ENCODE measurements at places on chromosomes 2 and 18.

GRCh38 chr2:215542690-215543089 lies 106.8 kb upstream of the FN1 start:
- DNase-seq: no peak

DNA sequence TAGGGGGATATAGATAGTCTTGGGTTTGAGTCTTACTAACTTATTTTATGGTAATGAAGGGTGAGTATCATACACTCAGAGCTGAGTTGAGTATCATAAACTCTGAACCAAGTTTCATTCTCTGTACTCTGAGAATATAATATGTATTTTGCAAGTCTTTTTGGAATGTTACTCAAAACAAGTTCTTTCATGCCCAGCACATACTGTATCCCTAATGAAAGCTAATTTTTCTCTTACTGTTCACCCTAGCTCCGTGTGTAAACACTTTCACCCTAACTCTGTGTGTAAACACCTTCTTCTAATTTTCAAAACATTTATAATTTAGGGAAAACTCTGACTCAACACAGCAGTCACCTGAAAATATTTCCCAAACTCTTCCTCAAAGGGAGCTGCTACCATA lies 29.7 kb upstream of the CHST9 start:
- no peak for DNase-seq

DNA sequence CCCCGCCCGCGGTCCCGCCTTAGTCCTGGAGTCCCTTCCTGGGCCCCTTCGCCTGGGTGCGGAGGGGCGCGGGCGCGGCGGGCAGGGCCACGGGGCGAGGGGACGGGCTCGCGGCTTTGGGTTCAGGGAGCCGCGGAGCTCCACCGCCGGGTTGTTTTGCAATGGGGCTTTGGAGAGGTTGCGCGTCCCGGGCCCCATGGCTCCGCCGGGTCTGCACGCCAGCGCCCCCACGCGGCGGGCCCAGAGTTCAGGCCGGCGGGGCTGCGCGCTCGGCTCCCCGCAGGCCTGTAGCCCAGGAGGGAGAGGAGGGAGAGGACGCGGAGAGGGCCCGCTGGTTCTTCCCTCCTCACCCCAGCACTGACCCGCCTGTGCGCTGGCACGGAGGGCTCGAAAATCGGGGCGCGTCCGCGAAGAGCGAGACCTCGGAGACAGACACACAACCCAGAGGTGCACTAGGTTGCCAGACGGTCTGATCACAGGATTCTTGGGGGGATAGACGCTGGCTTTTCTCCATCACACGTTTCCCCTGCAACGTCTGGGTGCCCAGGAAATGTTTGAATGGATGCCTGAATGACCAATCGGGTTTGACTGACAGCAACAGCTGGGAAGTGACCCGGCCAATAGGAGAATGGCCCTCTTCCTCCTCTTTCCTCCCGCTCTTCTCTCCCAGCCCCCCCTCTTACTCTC lies 4.9 kb upstream of the SIX2 start:
- no peak for DNase-seq

- DNase-seq: peak; percentile 81
Measured at GRCh38 chr2:196331143-196331542, 159.8 kb upstream of the STK17B start.

DNA sequence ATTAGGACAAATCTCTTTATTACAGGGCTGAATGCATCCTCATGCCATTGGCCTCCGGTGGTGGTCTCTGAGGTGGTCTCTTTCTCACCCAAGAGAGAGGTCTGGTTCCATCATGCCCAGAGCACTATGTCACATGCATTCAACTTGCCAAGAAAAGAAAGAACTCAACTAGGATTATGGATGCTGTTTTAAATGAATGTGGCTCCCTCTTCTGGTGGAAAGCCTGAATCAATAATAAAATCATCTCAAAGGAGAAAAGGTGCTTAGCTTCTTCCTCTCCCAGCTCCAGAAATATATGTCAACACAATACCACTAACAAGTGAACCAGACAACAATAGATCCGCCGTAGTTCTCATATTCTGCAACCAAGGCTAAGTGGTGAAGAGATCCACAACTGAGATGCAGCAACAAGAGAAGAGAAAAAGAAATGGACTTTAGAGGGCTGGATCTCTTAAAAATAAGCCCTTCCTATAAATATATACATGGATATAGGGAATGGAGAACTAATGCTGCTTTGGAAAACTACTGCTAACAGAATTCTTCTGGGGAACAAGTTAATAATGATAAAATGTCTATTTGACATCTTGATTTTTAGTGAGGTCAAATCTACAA lies 396.8 kb downstream of the NCKAP5 start:
- DNase-seq: peak; percentile 75

DNA sequence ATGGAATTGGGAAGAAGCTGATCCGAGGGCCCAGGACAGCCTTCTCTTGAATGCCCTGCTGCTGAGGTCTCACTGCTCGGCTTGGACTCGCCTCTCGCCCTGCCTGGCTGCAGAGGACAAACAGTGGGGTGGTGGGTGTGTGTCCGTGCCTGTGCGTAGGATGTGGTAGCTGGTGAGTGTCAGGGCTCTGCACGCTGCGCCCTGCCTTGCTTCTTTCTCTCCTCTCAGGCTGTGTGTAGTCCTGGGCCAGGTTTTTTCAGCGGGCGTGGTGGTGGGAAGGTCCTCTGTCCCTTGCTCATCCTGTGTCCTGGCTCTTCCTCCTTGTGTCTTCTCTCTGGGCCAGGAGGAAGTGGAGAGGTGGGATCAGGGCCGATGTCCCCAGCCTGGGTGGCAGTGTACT lies 44.8 kb downstream of the RRM2 start:
- DNase-seq: no peak

GRCh38 chr2:8224347-8225190 lies 457.3 kb upstream of the ID2 start:
- no peak for DNase-seq

GRCh38 chr2:199696048-199696447 lies 154.9 kb downstream of the FTCDNL1 start:
- no peak for DNase-seq

- no peak for DNase-seq
Measured at GRCh38 chr2:109427661-109428091, 186.1 kb downstream of the SEPTIN10 start.

DNA sequence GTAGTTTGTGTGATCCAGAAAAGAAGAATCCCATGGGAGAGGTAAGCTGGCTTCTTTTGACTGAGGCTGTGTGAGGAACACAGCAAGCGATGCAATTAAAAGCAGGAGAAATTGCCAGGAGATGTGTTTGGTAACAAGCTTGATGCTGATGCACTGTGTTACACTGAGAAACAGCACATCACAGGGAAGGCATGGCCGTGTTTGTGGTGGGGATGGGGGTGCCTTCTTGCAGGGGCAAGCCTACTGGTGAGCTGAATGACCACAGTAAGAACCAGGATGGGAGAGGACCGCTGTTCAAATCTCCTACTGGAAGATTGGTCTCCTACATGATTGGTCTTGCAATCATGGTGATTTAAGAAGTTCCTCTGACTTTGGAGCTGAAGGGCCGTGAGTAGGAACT lies 477.7 kb upstream of the HS6ST1 start:
- no peak for DNase-seq

DNA sequence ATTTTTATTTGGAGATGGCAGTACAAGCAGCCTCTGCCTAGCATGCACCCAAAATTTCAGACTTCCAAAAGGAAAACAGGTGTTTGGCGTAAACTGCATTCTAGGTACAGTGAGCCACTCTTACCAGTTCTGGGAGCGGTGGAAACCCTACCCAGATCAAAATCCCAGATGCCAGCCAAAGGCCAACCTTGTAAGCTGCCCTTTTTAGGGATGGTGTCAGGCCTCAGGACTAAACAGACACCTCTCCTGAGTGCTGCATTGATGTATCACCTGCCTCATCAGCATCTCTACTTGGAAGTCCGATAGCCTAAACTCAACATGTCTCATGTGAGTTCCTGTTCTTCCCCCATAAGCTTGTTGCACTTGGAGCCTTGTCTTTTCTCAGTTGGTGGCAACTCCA lies 104.0 kb downstream of the MAP4K4 start:
- DNase-seq: no peak

GRCh38 chr2:46979571-46979979 lies 64.0 kb upstream of the MCFD2 start:
- no peak for DNase-seq

DNA sequence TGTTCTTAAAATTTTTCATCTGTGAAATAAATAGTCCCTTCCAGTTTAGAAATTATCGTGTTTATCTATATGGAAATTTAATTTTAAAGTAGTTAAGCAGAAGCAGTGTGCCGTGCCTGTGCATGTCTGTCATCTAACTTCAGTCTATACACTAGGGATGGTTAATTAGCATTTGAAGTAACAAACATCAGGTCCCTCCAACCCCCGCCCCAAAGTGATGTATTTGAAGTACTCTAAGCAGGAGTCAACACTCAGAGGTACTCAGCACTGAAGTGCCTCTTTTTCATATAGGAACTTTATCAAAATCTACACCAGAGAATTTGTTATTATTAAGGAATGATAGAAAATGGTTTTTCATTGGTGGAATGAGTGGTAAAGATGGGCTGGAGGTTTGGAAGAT lies 33.0 kb downstream of the LANCL1 start:
- DNase-seq: no peak

GRCh38 chr2:148998165-148998830 lies 40.2 kb upstream of the LYPD6B start:
- DNase-seq: no peak

GRCh38 chr2:223460209-223460608 lies 142.0 kb downstream of the SCG2 start:
- DNase-seq: no peak

- DNase-seq: peak; percentile 77
Measured at GRCh38 chr2:55618275-55619055, 1.0 kb upstream of the PPP4R3B start.

DNA sequence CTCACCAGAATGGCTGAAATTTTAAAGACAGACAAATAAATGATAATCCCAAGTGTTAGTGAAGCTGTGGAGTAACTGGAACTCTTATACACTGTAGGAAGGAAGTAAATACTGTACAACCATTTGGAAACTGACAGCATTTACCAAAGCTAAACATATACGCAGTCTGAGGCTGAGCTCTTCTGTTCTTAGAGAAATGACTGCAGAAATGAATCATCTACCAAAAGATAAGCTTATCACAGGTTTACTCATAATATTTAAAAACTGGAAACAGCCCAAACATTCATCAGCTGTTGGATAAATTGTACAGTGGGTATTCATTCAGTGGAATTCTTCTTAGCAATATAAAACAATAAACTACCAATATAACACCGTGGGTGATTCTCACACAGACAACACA lies 218.2 kb upstream of the RAB12 start:
- no peak for DNase-seq

DNA sequence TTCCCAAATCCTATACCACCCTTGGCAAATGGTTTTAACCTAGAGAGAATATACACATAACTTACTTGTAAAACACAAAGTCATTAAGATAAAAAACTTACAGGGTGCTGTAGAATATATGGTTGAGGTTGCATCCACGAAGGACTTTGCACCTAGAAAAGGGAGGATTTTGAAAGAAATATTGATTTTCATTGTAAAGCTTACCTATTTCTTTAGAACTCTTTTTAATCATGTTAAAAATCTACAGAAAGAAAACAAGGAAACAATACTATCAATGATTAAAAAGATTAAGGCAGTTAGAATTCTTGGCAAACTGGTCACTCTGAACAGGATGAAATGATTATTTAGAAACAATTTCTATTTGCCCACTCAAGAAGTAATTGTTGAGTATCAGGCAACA lies 81.1 kb upstream of the ITGB6 start:
- no peak for DNase-seq

DNA sequence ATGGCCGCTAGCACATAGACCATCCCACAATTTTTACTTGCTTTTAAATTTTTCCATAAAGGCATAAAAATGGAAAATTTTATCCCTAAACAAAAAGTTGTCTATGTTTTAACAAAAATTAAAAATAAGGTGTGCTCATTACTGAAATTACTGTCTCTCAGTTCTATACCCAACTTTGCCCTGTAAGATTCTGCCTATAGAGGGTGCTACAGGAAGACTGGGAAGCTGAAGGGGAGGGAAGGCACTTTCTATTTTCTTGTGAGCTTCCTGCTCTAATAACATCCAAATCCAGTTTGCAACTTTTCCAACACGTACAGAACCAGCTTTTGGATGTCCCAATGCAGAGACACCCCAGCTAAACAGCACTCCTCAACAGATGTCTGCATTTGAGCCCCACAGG lies 666.9 kb downstream of the PLCL1 start:
- DNase-seq: peak; percentile 67

DNA sequence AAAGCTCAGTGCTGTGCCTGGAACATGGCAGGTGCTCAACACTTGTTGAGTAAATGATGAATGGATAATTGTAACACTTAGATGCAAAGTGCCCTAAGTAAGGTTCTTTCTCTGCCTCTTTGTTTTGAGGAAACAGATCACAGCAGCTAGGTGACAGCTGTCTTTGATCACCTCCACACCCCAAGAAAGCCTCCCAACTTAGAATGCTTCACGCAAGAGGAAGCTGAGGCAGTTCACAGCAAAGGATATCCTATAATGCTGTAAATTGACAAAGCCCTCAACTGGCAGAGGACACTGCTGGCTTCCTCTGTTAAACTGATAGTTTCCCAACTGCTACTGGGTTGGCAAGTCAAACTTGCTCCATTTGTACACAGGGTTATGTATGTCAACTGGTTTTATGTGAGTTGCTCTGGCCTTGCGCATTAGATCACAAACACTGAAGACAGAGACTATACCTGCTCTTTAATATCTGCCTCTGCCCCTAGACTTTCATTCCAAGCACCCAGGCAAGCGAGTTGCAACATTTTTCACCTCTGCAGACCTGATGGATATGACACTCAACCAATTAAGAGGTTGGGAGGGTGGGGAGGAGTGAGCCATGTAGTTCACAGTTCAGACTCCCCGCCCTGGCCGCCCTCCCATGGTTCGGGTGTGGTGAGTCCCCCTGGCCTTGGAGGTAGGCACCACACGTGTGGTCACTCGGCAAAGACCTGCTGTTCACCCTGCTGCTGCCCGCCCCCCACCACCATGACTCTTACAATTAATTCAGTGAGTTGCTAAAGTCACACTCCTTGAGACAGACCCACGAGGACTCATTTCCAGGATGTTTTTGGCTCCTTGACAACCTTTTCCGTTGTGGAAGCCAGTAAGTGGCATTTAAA lies 4.8 kb upstream of the MALL start:
- no peak for DNase-seq

DNA sequence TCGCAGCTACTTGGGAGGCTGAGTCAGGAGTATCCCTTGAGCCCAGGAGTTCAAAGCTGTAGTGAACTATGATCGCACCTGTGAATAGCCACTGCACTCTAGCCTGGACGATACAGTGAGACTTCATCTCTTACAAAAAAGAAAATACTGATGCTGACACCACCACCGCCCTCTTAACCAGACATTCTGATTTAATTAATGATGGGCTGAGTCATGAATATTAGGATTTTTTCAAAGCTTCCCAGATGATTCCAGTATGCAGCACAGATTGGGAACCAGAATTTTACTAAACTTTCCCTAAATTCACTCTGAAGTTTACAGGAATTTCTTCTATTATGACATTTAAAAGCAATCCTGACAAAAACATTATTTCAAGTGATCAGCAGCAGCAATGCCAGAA lies 130.1 kb downstream of the ERBB4 start:
- DNase-seq: no peak

- DNase-seq: no peak
Measured at GRCh38 chr2:142307086-142307485, 176.3 kb upstream of the LRP1B start.
